CD4-positive, alpha-beta T cell treated with Interleukin-6 for 4 hours (primary cell): ENCODE measurements at places on chromosomes 4 and X.

- DNase-seq = no peak
Measured at GRCh38 chr4:177740563-177740962, 298.3 kb upstream of the AGA start.

DNA sequence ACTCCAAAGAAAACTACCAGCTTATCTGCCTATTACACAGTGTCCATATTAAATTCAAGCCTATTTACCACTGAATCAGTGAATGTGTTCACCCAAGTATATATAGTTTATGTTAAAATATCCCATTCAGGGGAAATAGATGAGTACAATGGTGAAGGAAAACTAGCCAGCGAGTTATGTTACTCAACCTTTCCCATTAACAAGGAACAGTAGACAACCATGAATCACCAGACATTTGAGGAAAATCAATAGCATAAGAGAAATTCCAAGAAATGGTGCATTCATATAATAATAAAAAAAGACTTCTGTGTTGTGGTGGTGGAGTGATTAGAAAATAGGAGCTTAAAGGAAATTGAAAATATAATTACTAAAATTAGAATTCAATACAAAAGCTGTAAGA lies 21.3 kb downstream of the IQCM start:
- no peak for DNase-seq

DNA sequence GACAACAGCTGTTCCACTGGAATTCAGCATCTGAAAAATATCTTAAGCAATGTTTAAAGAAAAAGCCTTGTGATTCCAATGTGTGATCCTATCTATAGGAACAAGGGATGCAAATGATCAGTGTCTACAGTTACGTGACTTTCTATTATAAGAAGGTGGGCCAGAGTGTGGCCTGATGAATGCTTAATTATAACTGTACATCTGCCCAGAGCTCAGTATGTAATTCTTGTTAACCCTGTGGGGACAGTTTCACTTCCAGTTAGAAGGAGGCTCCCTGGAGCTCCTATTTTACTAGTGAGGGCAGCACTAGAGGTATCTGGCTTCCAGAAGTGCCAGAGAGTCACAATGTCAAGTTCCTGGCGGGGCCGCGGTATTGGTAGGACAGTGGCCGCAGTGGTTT lies 288.5 kb downstream of the USP46 start:
- DNase-seq = no peak

GRCh38 chr4:77120886-77121508 lies 36.0 kb upstream of the CCNG2 start:
- DNase-seq = no peak

- DNase-seq = no peak
Measured at GRCh38 chr4:4507923-4508322, 33.9 kb downstream of the STX18 start.

- DNase-seq = no peak
Measured at GRCh38 chr4:86947501-86948120, 12.8 kb downstream of the AFF1 start.

- no peak for DNase-seq
Measured at GRCh38 chr4:148857239-148857972, 415.2 kb upstream of the NR3C2 start.

- no peak for DNase-seq
Measured at GRCh38 chr4:121765368-121765705, 373 bp upstream of the SMIM43 start.

DNA sequence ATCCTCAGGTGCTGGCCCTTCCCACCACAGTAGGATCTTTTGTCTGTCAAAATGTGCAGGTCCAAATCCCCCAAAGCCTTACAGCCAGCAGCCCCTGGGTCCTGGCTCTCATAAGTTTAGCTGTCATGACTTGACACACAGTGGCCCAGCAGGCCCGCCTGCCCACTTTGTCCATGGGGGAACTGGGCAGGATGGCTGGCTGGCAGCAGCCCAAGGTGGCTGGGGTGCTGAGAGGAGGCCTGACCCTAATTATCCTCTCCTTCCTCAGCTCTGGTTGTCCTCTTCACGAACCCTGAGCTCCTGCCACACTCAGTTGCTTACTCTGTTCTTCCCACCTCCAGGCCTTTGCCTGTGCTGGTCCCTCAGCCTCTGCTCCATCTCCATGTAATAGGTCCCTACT lies 46.4 kb upstream of the PJA1 start:
- DNase-seq = no peak

GRCh38 chrX:39398963-39399261 lies 597.7 kb downstream of the MID1IP1 start:
- DNase-seq = no peak

GRCh38 chrX:40096395-40097091 lies 1.2 kb downstream of the BCOR start:
- DNase-seq = peak; percentile 77

GRCh38 chr4:8167815-8168214 lies 9.2 kb upstream of the ABLIM2 start:
- DNase-seq = no peak

- DNase-seq = no peak
Measured at GRCh38 chr4:37673538-37674192, 12.5 kb downstream of the RELL1 start.

- no peak for DNase-seq
Measured at GRCh38 chr4:189547559-189547958, 393.1 kb upstream of the FRG1 start.

- peak; percentile 69 for DNase-seq
Measured at GRCh38 chr4:48033825-48034413, 17.3 kb downstream of the NIPAL1 start.

GRCh38 chrX:110143454-110144210 lies 140.7 kb downstream of the TMEM164 start:
- no peak for DNase-seq

DNA sequence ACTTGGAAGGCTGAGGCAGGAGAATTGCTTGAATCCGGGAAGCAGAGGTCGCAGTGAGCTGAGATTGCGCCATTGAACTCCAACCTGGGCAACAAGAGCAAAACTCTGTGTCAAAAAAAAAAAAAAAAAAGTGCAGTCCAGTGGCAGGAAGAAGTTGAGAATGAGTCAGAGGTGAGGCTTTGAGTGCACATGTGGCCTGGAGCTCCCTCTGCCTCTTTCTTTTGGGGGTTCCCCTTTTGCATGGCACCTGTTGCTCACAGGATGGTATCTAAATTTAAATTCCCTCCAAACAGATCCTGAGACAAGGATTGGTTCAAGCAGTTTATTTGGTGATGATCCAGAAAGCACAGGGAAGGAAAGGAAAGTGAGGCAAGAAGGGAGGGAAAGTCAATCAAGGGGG lies 151.4 kb upstream of the STX18 start:
- no peak for DNase-seq

DNA sequence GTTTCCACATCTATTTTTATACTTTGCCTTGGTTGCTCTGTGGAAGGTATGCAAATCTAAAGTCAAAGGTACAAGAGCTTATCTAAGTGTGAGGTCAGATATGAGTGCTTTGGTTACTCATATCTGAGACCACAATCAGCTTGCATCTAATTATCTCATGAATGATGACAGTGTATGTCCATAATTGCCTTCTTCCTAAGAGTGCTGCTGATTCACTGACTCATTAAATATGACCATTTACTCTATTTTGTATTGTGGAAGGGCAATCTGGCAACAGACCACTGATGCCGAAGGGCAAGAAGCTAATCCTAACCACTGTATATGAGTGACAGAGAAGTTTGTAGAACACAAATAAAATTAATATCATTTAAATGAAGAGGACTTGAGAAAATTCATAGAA lies 1190.2 kb upstream of the AGA start:
- DNase-seq = no peak

GRCh38 chrX:15512401-15512965 lies 11.9 kb downstream of the BMX start:
- DNase-seq = no peak

GRCh38 chr4:122967231-122967630 lies 44.8 kb upstream of the NUDT6 start:
- no peak for DNase-seq

DNA sequence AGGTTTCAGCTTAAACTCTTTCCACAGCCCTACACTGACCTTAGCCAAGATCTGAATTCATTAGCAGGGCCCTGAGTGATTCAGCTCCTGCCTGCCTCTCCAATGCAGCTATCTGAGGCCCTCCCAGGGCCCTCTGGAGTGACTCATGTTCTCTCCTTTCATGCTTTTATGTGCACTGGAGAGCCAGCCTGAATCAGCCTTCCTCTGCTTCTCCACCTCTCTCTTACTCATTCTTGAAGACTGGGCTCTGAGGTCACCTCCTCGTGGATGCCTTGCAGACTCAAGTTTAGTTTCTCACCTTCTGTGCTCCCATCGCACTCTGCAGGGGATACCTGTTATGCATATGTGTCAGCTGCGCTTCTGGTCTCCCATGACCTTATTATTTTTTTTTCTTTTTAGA lies 3.1 kb upstream of the OCIAD2 start:
- peak; percentile 61 for DNase-seq

DNA sequence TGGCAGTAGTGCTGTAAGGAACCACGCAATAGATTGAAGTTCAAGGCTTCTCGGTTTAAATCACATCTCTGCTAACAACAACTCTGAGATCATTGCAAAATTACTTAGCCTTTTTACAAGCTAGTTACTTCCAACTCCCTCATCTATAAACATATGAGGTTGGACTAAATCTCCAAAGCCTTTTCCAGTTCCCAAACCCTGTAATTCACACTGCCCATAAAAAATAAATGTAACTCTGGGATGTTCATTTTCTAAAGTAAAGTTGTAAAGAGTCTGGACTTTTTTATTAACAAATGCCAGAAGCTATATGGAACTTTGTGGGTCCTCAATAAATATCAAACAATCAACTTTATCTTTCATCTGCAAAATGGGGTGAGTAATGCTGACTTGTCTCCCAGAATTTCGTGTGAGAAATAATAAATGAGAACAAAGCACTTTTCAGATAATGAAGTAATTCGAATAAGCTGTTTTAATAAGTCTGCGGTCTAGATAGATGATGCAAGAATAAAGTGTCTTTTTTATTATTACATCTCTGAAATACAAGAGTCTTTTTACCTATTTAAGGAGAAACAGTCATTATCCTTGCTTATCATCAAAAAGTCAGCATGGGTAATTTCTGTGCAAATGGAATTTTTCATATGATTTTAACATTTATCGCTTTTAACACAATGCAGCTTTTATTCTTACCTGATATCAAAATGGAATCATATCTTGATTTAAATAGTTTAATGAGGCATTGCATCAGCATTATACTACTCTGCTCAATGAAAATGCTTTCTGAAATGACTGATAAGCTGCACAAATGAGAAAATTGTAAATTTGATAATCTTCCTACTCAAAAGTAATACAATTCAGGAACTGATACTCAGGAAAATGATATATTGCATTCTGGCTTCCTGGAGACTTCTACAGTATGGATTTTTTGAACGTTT lies 252.6 kb downstream of the BANK1 start:
- DNase-seq = no peak

GRCh38 chr4:128384765-128385598 lies 97.4 kb upstream of the PGRMC2 start:
- no peak for DNase-seq

DNA sequence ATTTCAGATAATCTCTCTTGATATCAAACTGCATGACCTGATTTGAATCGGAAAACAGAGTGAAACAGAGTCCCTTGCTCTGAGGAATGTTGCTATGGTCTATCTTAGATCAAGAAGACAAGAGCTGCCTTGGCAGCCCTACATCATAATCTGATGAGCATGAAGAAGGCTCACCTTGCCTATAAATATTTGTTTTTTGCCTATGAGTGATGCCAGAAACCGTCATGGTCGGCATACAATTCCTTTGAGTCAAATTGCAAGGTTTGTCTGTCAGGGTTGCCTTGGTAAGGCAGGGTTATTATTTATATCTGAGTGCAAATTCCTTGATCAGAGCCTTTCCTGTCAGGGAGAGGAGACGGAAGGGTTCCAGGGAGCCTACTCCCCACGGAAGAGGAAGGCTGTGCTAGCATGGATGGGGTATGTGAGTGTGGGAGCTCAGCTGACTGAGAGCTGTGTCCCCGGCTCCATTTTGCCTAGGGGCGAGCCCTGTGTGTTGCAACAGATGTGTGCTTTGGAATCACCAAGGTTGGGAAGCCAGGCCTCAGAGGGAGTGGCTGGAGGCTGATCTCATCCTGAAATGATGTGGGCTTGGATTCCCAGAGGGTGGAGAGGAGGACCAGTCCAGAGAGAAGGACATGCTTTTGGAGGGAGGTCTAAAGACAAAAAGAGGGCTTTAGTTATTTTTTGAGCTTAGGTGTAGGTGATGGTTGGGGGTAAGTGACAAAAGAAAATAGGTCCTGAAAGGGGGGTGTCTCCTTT lies 43.6 kb downstream of the RTL9 start:
- DNase-seq = no peak

DNA sequence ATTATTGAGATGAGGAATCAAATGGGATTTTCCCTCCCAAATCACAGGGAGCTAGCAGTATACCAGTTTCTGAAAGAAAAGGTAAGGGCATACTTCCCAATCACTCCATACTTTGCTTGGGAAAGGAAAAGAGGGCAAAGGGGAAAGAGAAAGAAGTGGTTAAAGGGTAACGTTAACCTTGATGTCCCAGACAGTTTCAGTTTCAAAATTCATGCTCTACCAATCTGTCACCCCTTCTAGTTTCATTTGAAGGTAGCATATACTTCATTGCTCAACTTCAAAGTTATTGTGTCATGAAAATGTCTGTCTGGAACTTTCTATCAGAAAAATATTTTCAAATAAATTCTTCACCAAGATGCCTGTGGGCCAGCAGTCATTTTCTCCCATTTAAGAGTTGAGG lies 16.0 kb downstream of the TNMD start:
- DNase-seq = no peak

GRCh38 chrX:54066841-54067240 lies 22.6 kb upstream of the PHF8 start:
- no peak for DNase-seq

DNA sequence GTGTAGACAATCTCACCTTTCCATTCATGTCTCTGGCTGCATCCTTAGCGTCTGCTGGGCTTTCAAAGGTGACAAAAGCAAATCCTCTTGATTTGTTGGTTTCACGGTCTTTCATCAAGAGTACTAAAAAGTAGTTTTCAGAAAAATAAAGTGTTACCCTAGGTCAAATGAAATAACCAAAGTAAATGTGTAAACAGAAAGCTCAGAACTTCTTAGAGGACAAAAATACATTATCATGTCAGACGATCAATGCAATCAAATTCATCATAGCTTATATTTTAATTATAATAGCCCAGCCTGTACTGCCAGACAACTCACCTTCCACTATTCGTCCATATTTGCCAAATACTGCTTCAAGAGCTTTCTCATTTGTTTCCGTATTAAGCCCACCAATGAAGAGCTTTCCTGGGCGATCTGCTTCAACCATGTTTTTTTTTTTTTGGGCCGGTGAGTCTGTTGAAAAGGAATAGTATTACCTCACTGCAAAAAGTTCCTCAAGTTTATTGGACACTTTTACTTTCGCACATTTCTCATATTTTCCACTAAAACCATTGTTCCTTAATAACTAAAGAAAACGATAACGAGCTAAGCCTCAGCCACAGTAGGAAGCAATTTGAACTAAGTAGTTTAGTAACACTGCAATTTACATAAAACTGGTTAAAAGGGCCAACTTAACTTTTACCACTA lies 1.4 kb downstream of the RBMX start:
- no peak for DNase-seq
